ENCODE measurements at places on chromosomes 12 and 14.

- DNase-seq, result peak; percentile 78
Measured at GRCh38 chr12:25959071-25959961, 834 bp downstream of the RASSF8 start.

DNA sequence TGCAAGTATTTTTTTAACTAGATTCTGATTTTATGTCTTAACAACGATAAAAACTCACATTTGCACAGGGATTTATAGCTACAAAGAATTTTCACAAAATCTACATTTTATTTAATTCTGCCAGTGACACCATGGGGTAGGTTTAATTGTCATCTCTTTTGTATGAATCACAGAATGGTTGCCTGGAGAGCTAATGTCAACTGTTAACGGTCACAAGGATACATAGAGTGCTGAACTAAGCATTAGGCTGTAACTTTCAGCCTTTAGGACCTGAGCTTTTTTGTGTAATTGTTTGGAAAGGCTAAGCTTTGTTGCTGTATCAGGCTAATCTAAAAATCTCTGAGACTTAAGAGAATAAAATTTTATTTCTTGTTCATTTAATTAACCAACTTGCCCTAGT, 465.3 kb upstream of the TBX3 start:
- no peak for DNase-seq

- DNase-seq, result no peak
Measured at GRCh38 chr12:124213666-124214347, 81.1 kb upstream of the RFLNA start.

DNA sequence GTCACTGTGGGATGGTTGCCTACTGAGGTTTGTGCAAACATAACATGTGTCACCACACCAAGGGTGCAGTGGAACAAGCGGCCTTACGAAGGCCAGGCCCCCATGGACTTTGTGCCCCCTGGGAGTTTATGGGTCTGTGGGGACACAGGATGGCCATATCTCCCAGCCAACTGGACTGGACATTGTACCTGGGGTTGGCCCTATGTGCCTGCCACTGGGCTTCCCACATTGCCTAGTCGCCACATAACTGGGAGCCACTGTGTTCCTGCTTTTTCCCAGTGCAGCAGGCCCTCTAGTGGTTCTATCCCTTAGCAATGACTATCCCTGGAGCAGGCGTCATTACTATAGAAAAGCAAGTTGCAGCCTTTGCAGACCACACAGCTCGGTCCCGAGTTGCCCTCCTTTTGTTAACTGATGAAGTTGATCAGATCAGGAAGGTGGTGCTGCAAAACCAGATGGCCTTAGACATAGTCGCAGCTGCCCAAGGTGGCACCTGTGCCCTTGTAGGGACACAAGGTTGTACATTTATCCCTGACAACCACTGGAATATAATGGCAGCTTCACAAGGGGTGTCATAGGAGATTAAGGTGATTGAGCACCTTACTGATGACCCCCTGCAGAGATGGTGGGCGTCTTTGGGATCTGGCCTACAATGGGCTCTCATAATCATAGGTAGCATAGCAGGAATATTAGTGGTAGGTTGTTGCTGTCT, 15.2 kb upstream of the RNASE12 start:
- peak; percentile 68 for DNase-seq

DNA sequence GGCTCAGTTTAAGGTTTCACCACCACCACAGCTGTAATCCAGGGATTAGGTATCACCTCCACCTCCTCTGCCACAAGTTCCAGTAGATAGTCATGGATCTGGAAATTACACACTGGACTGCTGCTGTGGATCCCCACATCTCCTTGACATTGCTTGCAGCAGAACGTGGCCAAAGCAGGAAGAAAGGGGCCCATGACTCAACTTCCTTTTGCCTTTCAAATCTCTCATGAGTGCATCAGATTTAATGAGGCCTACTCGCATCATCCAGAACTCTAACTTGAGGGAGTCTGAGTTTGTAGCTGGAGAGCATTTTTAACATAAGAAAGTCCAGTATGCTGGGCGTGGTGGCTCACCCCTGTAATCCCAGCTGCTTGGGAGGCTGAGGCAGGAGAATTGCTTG, 29.2 kb upstream of the TMED10 start:
- no peak for DNase-seq

- DNase-seq, result no peak
Measured at GRCh38 chr12:19239616-19240234, 110.2 kb downstream of the PLEKHA5 start.

DNA sequence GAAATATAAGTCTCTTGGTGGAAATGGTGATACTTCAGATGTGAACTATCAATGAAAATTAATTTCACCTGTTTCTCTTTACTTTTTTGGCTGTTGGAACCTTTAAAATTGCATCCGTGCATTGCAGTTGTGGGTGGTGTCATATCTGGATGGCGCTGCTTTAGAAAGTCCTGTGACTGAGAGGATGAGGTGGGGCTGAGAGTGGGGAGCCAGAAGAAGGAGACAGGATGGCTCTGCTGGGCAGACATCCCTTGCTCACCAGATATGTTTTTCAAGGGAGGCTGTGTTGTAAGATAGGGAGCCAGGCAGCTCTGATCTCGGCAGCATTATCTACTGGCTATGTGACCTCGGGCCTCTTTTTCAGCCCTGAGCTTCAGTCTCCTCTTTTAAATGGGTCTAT, 12.7 kb downstream of the ASB2 start:
- no peak for DNase-seq

GRCh38 chr14:74255281-74255680, 16.0 kb downstream of the VSX2 start:
- DNase-seq, result no peak

- peak; percentile 67 for DNase-seq
Measured at GRCh38 chr12:53743266-53744129, 8.3 kb downstream of the CISTR start.

GRCh38 chr14:82635915-82636314, 1102.3 kb upstream of the SEL1L start:
- no peak for DNase-seq

GRCh38 chr12:109877504-109878246, 2.7 kb downstream of the GLTP start:
- DNase-seq, result no peak
